ENCODE measurements at places on chromosomes 2 and 18.

DNA sequence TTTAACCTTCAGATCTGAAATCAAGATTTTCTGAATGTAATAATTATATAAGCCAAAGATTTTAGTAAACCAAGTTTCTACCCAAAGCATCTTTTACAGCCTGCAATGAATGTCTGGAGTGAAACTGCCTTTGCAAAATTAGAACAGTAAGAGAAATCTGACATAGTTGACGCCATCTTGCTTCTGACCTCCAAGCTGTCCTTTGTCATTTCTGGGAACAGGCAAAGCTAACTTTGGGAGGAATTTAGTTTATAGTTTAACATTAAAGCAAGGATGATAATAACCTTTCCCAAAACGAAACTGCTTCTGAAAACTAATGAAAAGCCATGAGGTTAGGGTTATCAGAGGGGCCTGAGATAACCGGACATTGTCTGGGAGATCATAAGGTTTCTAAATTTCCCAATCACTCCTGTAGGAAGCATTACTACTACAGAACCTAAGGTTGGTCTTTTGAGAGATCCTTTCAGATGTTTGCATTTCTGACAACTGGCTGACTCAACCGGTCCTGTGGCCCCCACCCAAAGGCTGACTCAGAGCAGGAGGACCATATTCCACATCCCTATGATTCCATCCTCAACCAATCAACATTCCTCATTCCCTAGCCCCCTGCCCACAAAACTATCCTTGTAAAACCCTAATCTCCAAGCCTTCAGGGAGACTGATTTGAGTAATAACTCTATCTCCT is 124.5 kb downstream of the TMEM131 start:
- DNase-seq: no peak

DNA sequence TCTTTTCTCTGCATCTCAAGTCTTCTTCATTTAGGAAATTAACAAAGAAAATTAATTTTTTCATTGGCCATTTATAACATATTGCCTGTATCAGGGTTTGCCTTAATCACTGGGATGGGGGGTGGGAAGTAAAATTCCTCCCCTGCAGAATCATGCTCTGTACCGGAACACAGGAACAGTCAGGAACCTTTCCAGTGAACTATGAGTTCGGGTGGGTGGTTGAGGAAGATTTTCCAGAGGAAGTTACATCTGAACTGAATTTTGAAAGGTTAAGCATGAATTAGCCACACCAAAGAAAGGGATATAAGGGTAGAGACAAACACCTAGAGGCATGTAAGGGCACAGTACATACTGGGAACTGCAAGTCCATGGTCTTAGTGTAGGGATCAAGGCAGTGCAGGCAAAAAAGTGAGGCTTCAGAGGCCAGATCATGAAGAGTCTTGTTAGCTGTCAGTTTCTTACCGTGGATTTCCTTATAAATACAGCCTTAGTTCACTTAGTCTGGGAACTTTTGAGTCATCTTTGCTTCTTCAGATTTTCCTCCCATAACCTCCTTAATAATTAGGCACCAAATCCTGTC is 55.6 kb downstream of the FAM117B start:
- no peak for DNase-seq

DNA sequence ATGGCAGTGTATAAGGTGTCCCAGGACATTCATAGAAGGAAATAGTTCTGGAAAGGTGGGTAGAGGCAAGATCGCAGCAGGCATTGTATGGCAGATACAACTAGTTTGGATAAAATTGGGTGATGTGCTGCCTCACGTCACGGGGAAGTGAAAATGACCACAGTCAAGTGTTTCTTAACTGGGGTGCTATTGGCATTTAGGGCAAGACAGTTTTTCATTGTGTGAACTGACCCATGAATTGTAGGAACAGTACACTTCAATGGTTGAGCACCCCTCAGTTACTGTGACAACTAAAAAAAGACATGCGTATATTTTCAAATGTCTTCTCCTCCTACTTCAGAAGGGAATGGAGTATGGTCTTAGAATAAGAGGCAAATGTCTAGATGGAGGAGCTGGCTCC is 22.3 kb upstream of the CYRIA start:
- DNase-seq: no peak

DNA sequence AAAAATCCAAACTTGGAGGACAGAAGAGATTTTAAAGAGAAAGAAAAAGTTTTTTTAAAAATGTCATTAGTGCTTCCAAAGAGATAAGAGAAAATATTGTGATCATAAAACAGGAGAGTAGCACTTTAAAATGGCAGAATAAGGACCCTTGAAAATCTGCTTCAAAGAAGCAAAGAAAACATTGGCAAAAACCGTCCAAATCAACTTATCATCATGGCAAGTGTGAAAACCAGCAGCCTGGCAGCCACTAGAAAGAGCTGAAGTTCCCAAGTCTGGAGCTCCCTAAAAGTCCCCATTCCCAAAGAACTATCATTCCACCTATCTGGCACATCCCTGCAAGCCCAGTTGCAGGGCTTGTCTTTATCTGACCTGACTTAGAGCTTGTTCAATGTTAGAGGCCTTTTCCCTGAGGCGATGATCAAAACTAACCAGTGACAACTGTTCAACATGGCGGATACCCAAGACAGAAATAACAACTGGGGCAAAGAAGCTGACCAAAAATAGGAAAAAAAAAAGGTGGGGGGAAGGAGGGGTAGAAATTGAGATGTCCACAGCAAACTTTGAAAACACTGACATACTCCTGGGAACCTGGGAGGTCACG is 24.6 kb upstream of the RNU4ATAC start:
- DNase-seq: no peak

DNA sequence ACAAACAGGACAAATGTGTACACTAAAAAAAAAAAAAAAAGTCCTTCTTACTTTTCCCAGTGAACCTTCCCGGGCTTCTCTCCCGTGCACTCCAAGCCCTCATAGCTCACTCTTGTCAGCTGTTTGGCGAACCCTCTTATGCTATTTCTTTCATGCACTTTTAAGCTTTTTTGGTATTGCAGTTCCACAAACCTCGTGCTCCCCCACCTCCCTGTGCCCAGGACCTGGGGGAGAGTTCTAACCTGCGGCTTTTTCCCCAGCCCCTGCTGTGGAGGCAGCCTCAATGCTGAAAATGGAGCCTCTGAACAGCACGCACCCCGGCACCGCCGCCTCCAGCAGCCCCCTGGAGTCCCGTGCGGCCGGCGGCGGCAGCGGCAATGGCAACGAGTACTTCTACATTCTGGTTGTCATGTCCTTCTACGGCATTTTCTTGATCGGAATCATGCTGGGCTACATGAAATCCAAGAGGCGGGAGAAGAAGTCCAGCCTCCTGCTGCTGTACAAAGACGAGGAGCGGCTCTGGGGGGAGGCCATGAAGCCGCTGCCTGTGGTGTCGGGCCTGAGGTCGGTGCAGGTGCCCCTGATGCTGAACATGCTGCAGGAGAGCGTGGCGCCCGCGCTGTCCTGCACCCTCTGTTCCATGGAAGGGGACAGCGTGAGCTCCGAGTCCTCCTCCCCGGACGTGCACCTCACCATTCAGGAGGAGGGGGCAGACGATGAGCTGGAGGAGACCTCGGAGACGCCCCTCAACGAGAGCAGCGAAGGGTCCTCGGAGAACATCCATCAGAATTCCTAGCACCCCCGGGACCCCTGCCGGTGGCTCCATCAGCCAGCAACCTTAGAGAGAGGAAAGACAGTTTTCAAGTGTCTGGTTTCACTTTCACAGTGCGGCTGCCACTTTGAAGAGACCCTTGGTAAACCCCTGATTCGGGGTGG is 826 bp downstream of the KCNE4 start:
- no peak for DNase-seq

DNA sequence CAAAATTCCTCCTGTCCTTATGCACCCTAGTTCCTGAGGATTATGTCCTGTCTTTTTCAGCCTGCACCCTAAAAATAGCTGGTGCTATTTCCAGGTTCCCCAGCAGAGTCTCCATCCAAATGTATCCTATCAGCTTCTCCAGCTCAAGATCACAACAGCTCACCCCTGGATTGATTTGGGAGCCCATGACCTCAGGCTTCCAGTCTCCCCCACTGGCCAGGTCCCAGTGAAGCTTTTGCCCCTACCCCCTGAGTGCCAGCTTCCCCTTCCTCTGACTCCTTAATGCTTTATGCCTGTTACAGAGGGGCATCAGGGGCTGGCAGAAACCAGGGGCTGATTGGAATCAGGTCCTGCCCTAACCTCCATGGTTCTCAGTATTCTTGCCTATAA is 76.9 kb upstream of the DAPL1 start:
- DNase-seq: no peak

DNA sequence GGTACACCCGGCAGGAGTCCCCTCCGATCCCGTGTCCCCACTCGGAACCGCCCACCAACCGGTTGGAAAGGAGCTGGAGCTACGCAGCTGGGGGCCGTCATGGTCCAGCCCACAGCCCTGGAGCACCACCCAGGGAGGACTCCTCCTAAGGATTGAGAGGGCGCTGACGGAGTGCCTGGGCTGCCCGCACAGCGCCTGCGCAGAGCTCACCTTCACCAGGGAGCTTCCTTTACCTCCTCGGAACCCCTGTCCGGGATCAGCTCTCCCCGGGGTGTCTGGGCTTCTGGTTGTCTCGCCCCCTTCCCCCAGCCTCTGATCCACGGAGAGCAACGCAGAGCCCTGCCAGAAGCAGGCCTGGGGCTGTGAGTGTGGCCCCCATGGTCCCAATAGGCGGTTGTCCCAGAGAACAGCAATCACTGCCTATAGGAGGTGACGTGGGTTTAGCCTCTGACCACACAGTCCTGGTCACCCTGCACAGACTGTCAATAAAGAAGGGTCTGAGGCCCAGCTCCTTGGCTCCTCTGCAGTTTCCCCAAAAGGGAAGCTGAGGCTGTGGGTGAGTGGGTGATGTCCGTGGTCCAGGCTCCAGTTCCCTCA is 14.6 kb downstream of the ALPG start:
- no peak for DNase-seq
